ENCODE measurements at places on chromosomes 16 and 17.

DNA sequence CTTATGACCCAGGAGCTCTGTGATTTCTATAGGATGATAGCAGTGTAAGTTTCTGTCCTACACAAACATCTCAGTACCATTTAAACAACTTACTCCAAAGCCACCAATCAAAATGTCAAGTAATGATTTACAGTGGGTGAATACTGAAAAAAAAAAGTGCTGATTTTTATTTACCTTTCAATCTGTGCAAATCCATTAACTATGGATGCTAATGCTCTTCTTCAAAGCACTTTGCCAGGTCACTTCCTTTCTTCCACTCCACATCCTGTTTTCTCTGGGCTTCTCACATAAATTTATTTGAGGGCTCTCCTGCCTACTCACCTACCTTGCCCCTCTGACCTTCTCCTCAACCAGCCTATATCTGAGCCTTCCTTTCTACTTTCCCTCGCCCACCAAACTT is 101.6 kb downstream of the SKAP1 start:
- DNase-seq = no peak

DNA sequence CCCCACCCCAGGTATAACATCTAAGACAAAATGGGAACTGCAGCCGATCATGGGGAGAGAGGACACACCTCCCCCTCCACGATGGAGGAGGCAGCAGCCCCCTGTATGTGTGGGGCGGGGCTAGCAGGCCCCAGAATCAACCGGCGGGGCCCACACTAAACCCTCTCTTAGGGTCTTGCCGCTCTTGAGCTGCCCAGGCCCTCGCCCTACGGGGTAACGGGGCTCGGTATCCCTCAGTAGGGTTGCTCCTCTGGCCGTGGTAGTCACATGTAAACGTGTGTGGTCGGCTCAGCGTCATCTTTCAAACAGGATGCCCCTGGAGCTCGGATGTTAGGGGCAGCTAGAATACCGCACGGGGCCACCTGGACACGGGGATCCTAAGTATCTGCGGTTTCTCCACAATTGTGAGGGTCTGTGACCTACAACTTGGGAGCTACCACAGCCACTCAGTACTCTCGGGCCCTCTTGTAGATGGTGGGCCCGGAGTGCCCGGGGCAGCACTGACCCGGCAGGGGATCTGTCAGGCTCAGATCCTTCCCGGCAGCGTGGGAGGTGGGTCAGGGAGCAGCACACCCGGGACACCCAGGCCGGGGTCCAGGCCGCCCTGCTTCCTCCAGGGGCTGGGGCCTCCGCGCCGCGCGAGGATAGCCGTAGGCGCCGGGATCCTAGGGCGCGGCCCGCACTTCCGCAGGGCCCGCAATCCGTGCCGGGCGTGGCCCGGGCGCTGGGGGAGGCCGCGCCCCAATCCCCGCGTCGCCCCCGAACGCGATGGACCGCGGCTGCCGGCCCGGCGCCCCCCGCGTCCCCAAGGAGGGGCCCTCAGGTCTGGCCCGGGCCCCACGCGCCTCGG is 781 bp downstream of the ARHGDIA start:
- DNase-seq = no peak

DNA sequence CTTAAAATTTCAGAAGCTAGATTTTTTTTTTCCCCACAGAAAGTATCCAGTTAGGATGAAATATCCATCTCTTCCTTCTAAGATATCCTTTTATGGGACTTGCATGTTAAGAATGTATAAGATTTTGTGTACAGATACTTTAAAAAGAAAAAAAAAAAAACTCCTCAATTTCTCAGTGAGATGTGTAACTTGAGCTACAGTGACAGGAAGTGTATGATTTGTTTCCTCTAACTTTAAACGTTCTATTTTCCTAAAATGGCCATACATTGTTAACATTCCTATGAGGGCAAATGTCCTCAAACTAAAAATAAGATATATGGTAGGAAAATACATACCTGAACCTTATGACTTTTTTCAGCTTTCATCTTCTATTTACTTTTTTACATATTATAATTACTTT is 8.9 kb downstream of the FBXO47 start:
- DNase-seq = no peak

DNA sequence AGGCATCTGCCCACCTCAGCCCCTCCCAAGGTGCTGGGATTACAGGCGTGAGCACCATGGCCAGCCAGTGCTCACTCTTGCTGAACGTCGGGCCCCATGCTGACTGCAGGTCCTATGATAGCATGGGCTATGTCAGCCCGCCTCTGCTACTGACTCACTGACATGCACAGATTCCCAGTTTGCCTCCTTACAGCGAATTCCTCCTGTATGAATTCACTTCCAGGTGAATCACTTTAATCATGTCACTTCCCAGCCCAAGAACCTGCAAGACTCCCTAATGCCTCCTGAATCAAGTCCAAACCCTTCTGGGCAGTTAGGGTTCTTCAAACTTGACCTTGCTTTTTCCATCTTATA is 16.1 kb upstream of the UBTF start:
- no peak for DNase-seq

GRCh38 chr16:4477966-4478365 is 1.8 kb downstream of the HMOX2 start:
- no peak for DNase-seq

GRCh38 chr16:11079652-11080187 is 135.4 kb downstream of the CLEC16A start:
- no peak for DNase-seq

GRCh38 chr16:983044-984030 is 1.8 kb downstream of the SOX8 start:
- peak; percentile 60 for DNase-seq

DNA sequence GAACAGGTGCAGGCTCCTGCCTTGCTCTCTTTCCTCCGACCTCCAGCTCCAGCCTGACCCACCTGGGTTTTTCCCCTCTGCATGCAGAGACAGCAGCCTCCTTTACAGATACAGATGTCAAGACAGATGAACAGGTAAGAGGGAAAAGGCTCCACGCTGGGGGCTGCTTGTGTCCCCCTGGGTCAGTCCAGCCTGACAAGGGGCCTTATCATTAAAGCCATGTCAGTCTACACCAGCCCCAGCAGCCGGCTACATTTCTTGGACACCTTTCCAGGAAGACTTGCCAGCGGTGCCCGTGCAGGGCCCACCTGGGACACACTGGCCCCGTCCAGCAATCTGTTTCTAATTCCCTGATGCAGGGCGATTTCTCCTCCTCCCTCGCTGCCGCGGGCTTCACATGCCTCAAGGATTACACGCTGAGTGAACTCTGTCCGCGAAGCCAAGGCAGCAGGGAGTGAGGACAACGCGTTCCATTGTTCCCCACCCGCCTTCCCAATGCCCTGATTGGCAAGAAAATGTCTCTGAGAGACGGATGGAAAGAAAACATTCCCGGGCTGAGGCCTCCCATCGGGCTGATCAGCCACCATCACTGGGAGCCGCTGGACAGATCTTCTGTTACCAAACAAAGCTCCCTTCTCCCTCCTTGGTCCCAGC is 184.7 kb downstream of the C16orf95 start:
- peak; percentile 18 for DNase-seq

DNA sequence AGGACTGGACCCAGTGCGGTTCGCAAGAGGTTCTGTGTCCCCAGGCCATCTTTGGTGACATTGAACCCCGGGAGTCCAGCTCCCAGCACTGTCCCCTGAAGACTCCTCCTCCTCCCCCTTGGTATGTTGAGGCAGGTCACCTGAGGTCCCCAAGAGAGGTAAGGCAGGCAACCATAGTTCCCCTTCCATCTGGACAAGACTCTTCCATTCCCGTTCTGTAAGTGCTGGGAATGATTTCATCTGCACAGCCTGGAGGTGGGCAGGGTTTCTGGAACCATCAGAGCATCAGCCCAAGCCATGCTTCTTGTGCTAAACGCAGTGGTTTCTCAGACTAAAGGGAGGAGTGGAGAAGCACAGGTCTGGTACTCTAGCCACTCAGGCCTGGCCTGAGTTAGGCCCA is 24.9 kb downstream of the COPZ2 start:
- DNase-seq = no peak

DNA sequence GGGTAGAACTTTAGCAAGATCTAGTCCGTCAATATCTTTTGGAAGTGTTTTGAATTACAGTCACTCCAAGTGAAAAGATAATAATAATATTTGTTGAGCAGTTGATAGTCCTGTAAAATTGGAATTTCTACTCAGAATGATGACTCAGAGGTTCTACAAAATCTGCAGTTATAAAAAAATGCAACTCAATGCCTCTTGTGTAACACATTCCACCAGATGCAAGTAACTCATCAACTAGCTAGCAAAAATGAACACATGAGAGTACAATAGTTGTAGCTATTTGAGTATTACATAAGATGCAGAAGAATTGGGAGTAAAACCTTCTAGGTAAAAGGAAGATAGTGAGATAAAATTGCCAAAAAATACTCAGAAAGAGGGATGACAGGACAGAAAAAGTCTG is 177.2 kb downstream of the CDH8 start:
- DNase-seq = no peak

Measured in nucleus accumbens (tissue), 56 donors.